AG04449 (cell line): ENCODE measurements at places on chromosomes 7 and 10.

DNA sequence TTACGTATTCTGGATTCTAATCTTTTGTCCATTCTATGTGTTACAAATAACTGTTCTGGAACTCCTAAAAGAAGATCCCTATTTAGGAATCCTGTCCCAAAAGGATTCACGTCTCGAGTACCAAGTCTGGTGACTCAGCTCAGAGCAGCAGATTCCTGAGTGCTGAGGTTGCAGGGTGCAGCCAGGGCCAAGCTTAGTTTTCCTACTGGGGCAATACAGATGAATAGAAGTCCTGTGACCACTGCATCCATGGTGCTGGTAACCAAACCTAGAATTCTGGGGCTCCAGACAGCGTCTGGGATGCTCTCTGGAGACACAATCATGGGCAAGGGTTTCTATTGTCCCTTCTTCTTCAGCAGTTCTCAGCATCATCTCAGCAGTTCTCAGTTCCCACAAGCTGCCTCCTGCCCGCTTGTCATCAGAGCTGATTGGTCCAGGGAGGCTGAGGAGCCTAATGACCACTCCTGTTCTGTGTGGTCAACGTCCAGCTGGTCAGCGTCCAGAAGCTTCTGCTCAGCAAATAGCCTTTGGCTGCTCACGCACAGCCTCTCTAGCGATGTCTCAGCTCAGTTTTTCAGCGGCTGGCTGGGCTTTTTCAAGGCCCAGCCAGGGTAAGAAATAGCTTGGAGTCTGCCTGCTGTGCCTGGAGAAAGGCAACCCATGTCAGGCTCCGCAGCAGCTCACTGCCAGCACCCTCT, 50.4 kb upstream of the C7orf33 start:
- DNase-seq: peak; percentile 12

DNA sequence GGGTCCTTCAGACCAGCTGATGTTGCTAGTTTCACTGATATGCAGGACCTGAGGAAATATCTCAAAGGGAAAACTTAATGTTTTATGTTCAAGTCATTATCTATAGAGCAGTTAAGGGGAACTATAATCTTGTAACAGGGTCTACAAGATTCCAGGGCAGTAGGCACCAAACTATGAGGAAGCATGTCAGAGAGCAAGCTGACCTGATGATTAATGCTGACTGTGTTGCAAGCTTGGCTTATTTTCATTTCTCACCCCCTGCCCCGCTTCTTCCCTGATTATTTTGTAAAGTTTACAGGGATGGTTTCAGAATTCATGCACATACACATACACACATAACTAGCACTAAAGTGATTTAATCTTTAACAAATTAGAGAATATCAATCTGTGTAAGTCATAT, 84.3 kb upstream of the CACNA2D1 start:
- no peak for DNase-seq

DNA sequence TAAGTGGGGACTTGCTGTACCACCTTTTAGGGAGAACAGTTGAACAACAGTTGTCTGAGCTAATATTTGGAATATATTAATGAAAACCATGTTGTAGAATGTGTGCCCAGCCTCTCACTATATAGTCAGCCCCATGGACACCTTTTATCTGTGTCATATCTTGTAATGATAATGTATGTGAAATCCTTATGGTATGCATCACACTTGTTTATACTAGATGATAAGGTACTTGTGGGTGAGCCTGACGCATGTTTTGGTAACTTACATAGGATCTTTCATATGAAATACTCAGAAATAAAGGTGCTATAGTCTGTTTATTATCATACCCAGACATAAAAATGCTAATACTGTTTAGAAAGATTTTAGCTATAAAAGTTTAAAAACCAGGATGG, 32.8 kb downstream of the CAMK1D start:
- DNase-seq: no peak

DNA sequence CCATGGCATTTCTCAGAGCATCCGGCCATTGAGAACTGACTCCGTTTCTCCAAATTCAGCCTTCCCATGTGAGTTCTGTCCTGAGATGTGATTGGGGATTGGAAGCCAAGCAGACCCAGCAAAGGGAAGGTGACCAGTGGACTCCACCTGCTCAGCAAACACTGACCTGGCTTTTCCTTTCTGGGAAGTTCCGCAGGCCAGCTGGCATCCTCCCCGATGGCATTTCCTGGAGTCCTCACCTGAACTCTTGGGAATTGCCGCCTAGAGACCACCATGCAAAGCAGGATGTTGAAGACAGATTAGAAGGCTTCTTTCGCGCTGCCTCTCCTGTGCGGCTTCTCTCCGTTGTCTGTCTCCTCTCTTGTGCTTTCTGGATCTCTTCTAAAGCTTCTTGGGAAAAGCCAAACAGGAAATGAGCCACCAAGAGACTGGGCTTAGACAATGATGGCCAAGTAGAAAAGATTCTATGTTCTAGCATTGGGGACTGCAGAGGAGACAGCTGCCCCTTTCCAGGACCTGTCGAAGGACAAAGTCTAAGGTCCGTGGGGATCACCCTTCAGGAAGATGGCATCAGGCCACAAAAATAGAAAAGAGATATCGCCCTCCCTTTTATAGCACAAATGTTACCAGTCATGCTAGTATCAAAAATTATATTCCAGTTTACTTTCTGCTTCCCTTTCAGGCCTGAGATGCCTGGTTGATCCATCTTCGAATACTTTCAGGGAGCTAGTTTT, 103.7 kb upstream of the INSYN2A start:
- no peak for DNase-seq

GRCh38 chr7:73852500-73852899, 8.5 kb upstream of the TMEM270 start:
- no peak for DNase-seq

DNA sequence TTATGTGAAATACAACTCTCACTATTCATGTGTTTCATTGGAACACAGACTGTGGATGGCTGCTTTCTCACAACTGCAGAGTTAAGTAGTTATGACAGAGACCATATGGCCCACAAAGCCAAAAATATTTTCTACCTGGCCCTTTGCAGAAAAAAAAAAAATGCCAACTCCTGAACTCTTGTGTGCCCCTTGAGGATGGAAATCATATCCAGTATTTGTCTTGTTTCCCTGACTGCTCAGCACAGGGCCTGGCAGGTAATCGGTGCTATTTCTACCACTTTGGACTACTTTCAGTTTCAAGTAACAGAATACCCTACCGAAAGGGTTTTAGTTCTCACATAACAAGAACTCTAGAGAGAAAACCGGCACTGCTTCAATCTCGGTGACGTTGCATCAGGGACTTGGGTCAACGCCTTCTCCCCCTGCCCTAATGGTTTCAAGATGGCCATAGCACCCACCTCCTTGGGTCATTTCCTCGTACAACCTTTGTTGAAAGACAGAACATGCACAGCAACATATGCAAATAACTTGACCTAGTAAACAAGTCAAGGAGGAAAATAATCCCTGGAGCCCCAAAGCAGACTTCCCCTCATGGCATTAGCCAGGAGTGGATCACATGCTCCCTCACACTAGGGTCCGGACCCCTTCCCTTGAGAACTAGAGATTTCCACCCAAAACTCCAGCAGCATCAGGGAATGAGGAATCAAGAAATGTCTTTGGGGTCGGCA, 11.8 kb upstream of the GPNMB start:
- no peak for DNase-seq
